ENCODE measurements at places on chromosomes 6 and 20.

GRCh38 chr6:11682561-11682975 lies 96.0 kb downstream of the ADTRP start:
- no peak overlapping the region for H3K27ac ChIP-seq
- DNase-seq: no peak
- no peaks in the 10 kb centered on the region for H3K27me3 ChIP-seq
- H3K4me3 ChIP-seq: no peak overlapping the region
- H3K4me1 ChIP-seq: no peaks in the 10 kb centered on the region
- no peaks in the 10 kb centered on the region for H3K36me3 ChIP-seq

DNA sequence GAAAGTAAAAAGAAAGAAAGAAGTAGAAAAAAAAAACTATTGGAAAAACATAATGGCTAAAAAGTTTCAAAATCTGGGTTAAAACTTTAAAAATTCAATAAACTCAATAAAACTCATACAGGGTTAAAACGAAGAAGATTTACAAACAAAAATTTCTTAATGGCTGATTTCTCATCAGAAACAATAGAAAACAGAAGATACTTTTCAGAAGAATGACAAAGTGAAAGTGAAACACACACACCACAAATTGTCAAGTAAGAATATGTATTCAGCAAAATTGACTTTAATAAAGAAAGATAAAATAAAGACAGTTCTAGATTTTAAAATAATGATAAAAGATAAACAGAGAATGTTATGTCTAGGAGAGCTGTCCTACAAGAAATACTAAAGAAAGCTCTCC lies 618.9 kb upstream of the GJE1 start:
- H3K4me1 ChIP-seq: no peaks in the 10 kb centered on the region
- no peak overlapping the region for H3K4me3 ChIP-seq
- no peak overlapping the region for H3K27ac ChIP-seq
- H3K27me3 ChIP-seq: no peaks in the 10 kb centered on the region

GRCh38 chr6:108782179-108783041 lies 65.8 kb upstream of the ARMC2 start:
- DNase-seq: peak; percentile 90
- H3K27ac ChIP-seq: peak overlapping the region; percentile 67
- H3K27me3 ChIP-seq: no peaks in the 10 kb centered on the region
- peak overlapping the region; percentile 39 for H3K4me3 ChIP-seq
- no peaks in the 10 kb centered on the region for H3K36me3 ChIP-seq

DNA sequence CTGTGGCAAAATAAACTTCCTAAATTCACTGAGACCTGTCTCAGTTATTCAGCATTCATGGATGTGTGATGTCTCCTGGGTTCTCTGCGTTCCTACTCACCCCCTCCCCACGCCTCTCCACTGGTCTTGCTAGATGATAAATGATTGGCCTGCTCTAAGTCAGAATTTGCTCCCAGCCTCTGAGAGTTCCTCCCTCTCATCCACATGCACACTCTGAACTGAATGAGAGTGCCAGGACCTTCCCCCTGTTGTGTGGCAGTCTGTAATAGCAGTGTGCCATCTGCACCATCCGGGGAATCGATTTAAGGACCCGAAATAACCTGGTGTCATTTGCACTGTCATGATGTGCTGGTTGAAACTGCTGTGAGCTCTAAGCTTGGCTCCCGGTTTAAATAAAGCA lies 135.8 kb upstream of the AFDN start:
- no peaks in the 10 kb centered on the region for H3K27me3 ChIP-seq
- no peaks in the 10 kb centered on the region for H3K36me3 ChIP-seq
- H3K27ac ChIP-seq: no peak overlapping the region
- H3K4me3 ChIP-seq: no peak overlapping the region
- no peak for DNase-seq

GRCh38 chr6:134938896-134939295 lies 11.0 kb downstream of the ALDH8A1 start:
- no peaks in the 10 kb centered on the region for H3K27me3 ChIP-seq
- no peaks in the 10 kb centered on the region for H3K4me1 ChIP-seq
- H3K4me3 ChIP-seq: no peak overlapping the region
- no peak overlapping the region for H3K27ac ChIP-seq

GRCh38 chr20:50354721-50355589 lies 155.2 kb upstream of the PTPN1 start:
- H3K4me3 ChIP-seq: no peak overlapping the region
- H3K27me3 ChIP-seq: no peaks in the 10 kb centered on the region
- H3K27ac ChIP-seq: no peak overlapping the region
- DNase-seq: no peak
- H3K4me1 ChIP-seq: no peaks in the 10 kb centered on the region

GRCh38 chr6:110185879-110186278 lies 5.7 kb downstream of the CDC40 start:
- no peak overlapping the region for H3K27ac ChIP-seq
- no peaks in the 10 kb centered on the region for H3K36me3 ChIP-seq
- H3K27me3 ChIP-seq: no peaks in the 10 kb centered on the region
- no peak overlapping the region for H3K4me3 ChIP-seq
- H3K4me1 ChIP-seq: peaks cover 6% of the 10 kb centered on the region

GRCh38 chr6:135630789-135631376 lies 133.3 kb upstream of the AHI1 start:
- H3K4me1 ChIP-seq: no peaks in the 10 kb centered on the region
- DNase-seq: no peak
- no peaks in the 10 kb centered on the region for H3K27me3 ChIP-seq
- no peak overlapping the region for H3K4me3 ChIP-seq

DNA sequence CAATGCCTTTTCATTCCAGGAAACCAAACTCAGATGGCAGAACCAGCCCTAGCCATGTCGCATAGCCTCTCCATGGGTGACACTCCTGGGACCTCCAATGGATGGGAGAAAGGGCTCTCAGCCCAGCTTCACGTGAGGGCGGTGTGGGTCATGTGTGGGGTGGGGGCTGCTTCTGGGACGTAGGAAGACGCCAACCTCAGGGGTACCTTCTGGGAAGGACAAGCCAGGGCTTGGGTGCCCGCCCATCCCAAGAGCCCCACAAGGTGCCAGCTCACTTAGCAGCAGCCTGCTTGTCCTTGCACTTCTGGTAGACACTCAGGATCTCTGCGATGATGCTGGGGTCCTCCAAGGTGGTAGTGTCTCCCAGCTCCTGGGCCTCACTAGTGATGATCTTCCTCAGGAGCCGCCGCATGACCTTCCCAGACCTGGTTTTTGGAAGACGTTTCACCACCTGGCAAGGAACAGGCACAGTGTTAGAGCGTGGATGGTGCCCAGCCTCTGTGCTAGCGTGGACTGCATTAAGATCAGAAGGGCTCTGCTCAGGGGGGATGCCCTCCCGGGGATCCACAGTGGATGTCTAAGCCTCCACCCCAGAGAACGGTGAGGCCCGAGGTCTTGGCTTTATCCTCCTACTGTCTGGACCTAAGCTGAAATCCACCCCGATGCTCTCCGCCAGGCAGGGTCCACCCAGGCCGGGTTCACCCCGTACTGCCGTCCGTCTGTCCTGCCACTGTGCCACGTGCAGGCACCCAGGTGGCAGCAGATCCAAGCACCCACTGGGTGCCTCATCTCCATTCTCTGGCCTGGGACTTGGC lies 15.1 kb upstream of the APMAP start:
- H3K4me1 ChIP-seq: no peaks in the 10 kb centered on the region
- no peak overlapping the region for H3K27ac ChIP-seq
- no peak for DNase-seq
- no peak overlapping the region for H3K4me3 ChIP-seq

DNA sequence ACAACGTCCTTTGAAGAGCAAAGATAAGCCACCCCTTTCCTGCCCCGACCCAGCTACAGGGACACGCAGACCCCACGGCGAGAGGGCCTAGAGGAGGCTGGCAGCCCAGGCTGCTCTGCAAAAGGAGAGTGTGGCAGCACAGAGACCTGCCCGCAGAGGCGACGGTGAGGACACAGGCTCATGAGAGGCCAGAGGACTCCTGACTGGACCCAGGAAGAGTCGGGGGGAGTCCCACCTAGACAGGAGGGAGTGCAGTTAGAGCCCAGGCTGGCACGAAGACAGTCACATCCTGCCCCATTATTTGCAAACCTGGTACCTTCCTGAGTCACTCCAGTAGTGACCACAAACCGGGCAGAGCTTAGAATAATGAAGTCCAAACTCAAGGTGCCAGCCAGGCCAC lies 227.7 kb upstream of the CDH4 start:
- H3K36me3 ChIP-seq: no peaks in the 10 kb centered on the region
- DNase-seq: no peak
- H3K4me3 ChIP-seq: no peak overlapping the region
- no peaks in the 10 kb centered on the region for H3K27me3 ChIP-seq

- H3K27ac ChIP-seq: no peak overlapping the region
- H3K4me1 ChIP-seq: no peaks in the 10 kb centered on the region
- peak; percentile 4 for DNase-seq
- H3K4me3 ChIP-seq: no peak overlapping the region
Observed at GRCh38 chr6:147738099-147738498, 229.6 kb downstream of the SAMD5 start.

DNA sequence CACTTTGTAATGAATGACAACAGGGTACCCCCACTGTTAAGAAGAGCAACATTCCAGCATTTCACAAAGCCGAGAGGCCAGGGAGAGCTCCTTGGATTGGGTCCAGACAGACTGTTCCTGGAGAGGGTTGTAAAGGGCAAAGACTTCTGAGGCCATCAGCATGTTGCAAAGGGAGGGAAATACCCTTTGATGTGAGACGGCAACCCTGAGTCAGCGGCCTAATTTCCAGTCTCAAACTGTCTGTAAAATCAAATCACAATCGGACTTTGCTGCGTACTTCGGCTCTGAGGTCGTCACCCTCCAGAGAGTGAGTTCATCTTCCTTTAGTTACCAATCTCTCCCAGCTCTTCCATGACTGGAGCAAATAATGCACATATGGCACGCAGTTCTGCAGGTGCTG lies 101.0 kb upstream of the DTNBP1 start:
- DNase-seq: no peak
- no peaks in the 10 kb centered on the region for H3K4me1 ChIP-seq
- H3K4me3 ChIP-seq: no peak overlapping the region
- no peaks in the 10 kb centered on the region for H3K36me3 ChIP-seq

DNA sequence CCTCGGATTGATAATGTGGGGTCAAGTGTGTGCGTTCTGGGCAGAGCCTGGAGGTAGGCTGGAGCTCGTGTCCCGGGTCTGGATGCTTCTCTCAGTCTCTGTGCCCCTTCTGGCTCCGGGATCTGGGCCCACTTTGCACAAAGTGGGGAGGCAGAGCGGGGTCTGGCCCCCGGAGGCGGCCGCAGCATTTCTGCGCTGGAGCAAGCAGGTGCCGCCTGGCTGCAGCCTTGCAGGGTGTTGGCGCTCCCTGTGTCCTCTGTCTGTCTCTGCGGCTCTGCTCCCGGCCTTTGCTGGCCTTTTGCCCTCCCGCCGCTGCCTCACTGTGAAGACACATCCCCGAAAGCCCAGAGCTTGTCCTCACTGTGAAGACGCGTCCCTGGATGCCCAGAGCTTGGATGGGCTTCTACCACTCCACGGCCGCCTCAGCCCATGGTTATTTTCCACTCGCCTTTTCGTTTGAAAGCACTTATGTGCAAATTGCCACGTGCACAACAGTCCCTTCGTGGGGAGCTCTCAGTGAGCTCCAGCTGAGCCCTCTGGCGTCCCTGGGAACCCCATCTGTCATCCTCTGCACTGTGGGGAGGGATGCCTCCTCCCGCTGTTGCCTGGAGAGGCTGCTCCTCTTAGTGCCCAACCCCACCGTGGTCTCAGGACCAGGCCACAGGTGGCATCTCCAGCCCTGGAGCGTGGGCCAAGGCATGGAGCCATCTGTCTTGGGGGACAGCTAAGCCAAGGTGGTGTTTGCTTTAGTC lies 17.4 kb downstream of the SLCO4A1 start:
- no peak overlapping the region for H3K4me3 ChIP-seq
- H3K36me3 ChIP-seq: no peaks in the 10 kb centered on the region
- H3K4me1 ChIP-seq: no peaks in the 10 kb centered on the region

All from prostate gland (tissue), 2 donors.